ENCODE measurements at places on chromosomes 11 and 22.

- no peak for DNase-seq
Measured at GRCh38 chr11:12581923-12582322, 92.3 kb upstream of the TEAD1 start.

- DNase-seq: no peak
Measured at GRCh38 chr11:65885231-65885630, 3.0 kb downstream of the FIBP start.

- DNase-seq: no peak
Measured at GRCh38 chr11:35012467-35013191, 96.2 kb downstream of the PDHX start.

GRCh38 chr11:81394311-81394710 is 1339.4 kb downstream of the FAM181B start:
- DNase-seq: no peak

DNA sequence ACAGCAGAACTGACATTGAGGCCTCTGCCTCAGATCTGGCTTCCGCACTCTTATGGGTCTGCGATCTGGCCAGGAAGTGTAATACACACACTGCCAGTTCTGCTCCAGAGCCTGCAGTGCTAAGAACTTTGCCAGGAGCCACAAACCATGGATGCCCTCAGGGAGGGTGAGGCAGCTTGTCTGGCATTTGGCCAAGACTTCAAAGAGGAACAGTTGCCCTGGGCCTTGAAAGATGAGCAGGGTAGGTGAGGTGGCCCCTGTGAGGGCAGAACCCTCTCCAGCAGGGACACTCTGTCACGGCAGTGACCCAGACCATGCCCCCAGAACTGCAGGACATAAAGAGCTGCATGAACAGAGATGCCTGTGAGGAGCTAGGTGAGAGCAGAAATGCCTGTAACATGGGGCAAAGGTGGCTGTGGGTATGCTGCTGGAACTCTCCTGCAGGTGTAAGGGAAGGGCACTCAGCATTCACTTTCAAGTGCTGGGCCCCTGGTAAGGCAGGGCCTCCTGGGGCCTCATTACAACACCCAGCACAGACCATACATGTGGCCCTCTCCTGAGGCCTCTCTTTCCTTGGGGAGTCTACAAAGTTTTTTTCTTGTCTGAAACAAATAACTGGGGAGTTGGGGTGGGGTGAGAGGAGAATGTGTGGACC is 47.3 kb downstream of the NEU3 start:
- DNase-seq: no peak

DNA sequence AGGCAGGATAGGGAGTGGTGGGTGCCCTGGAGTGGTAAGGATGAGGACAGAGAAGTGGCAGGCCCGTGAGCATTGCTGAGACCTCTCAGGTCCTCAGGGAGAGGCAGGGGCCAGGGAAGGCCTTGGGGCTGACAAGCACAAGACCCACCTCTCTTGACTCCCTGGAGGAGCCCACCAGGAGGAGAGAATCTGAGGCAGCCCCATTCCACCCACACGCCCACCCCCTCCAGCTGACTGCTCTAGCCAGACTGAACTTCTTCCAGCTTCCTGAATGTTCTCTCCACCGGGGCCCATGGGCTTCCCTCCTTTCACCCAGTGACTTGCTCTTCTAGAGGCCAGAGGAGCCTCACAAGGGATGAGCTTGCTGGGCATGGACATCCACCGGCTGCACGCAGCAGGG is 1403.0 kb downstream of the BRD1 start:
- no peak for DNase-seq

- no peak for DNase-seq
Measured at GRCh38 chr11:31812383-31813381, 1.6 kb upstream of the PAX6 start.

DNA sequence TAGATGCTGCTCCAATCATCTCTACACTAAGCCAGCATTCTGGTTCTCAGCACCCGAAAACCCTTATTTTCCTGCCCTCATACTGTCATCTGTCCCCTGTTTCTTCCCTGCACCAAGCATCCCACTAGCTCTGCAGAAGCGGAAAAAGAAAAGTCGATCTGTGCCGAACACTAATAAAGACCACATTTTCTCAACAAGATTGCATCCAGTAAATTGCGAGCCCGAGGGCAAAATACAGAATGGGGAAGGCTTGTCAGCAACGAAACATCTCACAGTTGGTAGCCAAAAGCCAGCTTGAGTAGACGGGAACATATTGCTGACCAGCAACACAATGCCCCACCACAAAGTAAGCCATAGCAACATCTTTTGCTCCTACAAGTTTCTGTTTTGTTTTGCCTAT is 227.4 kb downstream of the CADM1 start:
- DNase-seq: no peak

GRCh38 chr22:44272401-44272771 is 40.4 kb downstream of the SHISAL1 start:
- no peak for DNase-seq
